Nephron progenitor cell (in vitro differentiated cells): ENCODE measurements at places on chromosomes 5 and 9.
A peak's percentile ranks its signal among the peaks of the same experiment; 100 is the strongest.

DNA sequence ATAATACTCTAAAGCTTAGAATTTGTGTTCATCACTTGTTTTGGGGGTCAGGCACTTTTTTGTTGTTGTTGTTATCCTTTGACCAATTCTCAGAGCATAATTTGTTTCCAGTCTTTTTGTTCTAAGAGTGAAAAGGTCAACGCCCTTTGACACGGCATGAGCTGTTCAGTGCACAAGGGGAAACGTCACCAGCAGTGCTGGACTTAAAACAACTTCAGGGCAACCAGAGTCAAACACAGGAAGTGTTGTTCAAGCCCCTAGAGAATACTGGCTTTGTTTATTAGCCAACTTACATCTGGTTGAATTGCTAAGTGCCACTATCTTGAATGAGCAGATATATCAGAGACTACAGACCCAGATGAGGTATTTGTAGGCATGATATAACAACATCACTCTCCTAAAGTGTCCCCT lies 368.9 kb downstream of the TMEM161B start:
- DNase-seq = peak; percentile 59

DNA sequence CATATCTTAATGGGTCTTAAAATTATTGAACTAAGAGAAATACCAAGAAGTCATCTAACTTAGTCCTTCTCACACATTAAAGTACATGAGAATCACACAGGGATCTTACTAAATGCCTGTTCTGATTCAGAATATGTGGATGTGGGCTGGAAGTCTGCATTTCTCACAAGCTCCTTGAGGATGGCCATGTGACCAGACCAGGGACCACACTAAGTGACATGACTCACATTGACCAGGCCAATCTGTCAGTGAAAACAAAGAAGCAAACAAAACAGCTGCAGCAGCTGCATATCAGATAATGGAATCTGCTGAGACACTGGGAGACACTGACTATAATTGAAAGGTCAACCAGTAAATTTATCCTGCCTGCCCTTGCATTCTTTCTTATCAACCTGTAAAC lies 110.5 kb downstream of the ADAMTS12 start:
- no peak for DNase-seq

DNA sequence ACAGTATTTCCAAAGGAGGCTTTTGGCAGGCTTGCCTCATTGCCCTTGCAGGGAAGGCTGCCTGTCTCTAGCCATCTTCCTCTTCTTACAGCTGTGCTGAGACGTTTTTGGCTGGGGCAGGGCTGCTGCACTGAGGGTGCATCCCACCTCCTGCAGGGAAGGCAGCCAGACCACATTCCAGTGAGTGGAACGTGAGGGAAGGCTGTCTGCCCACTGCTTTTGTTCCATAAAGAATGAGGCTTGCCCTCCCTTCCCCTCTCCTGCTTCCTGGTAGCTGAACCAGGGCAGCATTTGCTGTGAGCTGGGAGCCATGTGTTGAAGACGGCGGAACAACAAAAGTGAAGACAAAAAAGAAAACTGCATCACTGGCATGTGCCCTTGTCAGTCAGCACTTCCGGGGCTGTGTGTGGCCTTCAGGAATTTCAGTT lies 16.8 kb downstream of the MGAT1 start:
- DNase-seq = no peak

DNA sequence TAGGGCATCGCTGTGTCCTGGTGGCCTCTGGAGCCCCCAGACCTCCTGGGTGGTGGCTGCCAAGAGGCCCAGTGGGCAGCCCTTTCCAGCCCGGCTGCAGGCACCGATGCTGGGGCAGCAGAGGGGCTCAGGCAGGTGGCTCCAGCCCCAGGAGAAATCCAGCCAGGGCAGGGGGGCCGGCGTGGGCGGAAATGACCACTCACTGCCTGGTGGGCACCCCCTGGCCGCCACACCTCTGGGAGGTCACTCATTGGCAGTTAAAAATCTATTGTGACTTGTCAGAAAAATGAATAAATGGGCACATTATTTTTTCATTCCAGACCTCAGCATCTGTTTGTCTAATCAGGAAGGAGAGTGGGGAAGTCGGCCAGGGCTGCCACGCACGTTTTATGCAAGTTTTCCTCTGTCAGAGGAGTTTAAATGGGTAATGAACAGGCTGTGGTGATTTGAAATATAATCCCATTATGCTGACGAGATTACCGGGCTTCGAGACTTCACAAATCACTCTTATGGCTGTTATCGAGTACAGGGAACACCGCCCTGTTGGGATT lies 171.9 kb downstream of the GAPVD1 start:
- DNase-seq = no peak

- DNase-seq = no peak
Measured at GRCh38 chr9:98479449-98479848, 224.0 kb upstream of the TBC1D2 start.

- no peak for DNase-seq
Measured at GRCh38 chr5:133933169-133933509, 35.3 kb downstream of the C5orf15 start.

- DNase-seq = no peak
Measured at GRCh38 chr9:128551657-128552152, 682 bp upstream of the SPTAN1 start.

GRCh38 chr9:118533850-118534249 lies 829.6 kb downstream of the TLR4 start:
- no peak for DNase-seq

GRCh38 chr9:81594415-81594814 lies 94.9 kb downstream of the TLE1 start:
- no peak for DNase-seq

GRCh38 chr5:137361280-137361679 lies 137.8 kb downstream of the SPOCK1 start:
- no peak for DNase-seq

DNA sequence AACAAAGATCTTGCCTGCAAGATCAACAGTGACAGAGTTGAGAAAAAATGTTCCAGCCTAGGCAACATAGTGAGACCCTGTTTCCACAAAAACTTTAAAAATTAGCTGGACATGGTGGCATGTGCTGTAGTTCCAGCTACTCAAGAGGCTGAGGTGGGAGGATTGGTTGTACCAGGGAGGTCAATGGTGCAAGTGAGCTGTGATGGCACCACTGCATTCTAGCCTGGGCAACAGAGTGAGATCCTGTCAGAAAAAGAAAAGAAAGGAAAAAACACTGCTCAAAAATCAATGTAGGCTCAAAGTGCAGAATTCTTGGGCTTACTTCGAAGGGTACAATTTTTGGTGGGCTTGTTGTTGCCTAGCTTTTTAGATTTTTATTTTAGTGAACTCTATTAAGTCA lies 145.4 kb downstream of the PLPPR1 start:
- no peak for DNase-seq

DNA sequence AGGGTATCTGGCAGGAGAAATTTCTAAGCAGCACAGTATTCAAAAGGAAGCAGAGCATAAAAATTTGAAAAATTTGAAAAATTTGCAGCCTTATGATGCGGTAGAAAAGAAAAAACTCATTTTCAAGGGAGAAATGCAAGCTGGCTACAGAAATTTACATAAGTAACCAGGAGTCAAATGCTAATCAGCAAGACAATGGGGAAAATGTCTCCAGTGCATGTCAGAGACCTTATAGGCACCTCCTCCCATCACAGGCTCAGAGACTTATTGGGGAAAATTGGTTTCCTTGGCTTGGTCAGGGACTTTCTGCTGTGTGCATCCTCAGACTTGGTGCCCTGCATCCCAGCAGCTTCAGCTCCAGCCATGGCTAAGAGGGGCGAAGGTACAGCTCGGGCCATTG lies 35.8 kb downstream of the IZUMO3 start:
- DNase-seq = no peak
